ENCODE measurements at places on chromosomes 3 and 15.

DNA sequence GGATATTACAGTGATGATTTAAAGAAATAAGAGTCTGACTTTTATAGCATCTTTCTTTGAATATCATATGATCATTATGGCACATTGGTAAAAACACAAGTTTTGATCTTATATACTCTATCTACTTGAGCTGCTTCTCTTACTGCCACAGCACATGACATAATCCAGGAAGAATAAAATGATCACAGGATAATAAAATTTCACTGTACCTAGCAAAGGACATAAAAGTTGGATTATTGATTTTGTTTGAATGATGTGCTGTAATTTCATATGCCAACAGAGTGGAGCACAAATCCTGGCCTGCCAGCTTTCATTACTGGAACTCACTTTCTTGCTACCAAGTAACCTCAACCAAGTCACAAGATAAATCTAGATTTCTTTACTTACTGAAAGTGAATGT is 162.1 kb upstream of the NANOGP8 start:
- no peaks in the 10 kb centered on the region for H3K36me3 ChIP-seq
- H3K4me1 ChIP-seq, result no peaks in the 10 kb centered on the region
- H3K27me3 ChIP-seq, result no peaks in the 10 kb centered on the region

DNA sequence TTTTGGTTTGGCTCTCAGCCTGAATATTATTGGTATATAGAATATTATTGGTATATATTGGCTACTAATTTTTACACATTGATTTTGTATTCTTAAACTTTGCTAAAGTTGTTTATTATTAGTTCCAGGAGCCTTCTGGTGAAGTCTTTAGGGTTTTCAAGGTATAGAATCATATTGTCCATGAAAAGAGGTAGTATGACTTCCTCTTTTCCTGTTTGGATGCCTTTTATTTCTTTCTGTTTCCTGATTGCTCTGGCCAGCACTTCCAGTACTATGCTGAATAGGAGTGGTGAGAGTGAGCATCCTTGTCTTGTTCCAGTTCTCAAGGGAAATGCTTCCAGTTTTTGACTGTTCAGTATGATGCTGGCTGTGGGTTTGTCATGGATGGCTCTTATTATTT is 107.3 kb upstream of the LIPC start:
- H3K27ac ChIP-seq, result no peak overlapping the region
- H3K4me1 ChIP-seq, result no peaks in the 10 kb centered on the region
- H3K4me3 ChIP-seq, result no peak overlapping the region
- peaks cover 9% of the 10 kb centered on the region for H3K27me3 ChIP-seq

DNA sequence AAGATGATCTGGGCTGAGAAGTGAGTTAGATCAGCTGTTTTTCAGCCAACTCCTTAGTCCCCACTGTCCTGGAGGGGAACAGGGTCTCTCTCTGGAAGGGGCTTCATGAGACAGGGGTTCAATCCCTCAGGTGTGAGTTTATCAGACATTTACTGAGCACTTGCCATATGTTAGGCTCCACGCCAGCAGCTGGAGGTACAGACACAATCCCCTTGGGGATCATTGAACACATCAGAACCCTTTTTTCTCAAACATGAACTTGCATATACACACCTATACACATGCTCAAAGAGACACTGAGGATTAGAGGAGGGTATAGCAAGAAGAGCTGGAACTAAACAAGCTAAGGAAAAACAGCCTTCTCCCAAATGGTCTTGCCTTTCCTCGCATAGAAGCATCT is 5.5 kb upstream of the BMF start:
- no peaks in the 10 kb centered on the region for H3K36me3 ChIP-seq
- H3K27me3 ChIP-seq, result no peaks in the 10 kb centered on the region
- H3K27ac ChIP-seq, result no peak overlapping the region
- DNase-seq, result no peak
- H3K4me3 ChIP-seq, result no peak overlapping the region

DNA sequence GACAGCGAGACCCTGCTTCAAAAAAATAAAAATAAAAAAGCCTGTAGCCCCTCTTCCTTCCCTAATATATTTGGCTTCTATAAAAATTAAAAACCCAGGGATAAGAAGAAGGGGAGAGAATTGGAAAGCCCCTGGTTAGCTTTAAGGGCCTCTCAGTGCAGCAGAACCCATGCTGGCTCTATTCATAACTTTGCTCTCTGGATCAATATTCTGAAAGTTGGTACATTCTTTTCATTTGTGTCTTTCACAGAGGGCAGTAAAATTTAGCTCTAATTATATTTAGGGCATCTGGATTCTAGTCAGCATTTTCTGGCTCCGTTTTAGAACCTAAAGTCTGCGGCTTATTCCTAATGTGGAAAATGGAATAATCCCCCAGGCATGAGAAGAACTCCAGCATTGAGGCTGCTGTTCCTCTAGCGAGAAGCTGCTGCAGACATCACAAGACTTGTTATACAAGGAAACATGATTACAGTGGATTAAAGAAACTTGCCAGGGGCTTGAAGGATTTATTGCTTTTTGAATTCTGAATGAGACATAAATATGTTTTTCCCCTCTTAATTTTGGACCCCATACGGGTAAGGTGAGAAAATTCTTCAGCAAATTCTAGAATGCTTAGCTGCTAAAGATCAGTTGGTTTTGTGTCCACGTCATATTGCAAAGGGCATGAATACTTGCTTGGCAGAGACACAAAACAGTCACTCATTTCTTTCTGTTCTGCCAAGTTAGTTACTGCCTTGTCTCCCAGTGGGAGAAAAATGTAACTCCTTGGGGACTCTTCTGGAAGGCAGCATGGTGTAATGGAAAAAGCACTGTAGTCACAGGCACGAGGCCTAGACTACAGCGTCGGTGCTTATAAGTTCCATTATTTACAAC is 177.7 kb downstream of the VGLL4 start:
- H3K36me3 ChIP-seq, result peaks cover 9% of the 10 kb centered on the region
- no peak for DNase-seq
- H3K27me3 ChIP-seq, result no peaks in the 10 kb centered on the region
- H3K4me1 ChIP-seq, result no peaks in the 10 kb centered on the region
- no peak overlapping the region for H3K4me3 ChIP-seq
- H3K27ac ChIP-seq, result no peak overlapping the region

DNA sequence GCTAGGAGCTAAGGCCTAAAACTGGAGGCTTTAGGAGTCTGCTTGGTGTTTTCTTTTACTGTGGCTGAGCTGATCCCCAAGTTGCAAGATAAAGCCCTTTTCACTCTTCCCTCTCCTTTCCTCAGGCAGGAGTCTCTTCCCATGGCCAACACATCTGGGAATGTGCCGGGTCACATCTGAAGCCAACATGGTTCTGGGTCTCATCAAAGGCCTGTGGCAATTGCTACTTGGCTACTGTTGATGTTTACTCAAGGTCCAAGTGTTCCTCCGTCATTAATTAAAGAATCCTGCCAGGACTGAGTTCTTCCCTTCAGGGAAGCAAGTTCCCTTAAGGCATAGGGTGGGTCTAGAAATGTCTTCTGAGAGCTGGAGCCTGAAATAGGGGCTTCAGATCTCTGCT is 230.2 kb downstream of the GBE1 start:
- no peaks in the 10 kb centered on the region for H3K27me3 ChIP-seq
- H3K27ac ChIP-seq, result no peak overlapping the region
- H3K36me3 ChIP-seq, result peaks cover 64% of the 10 kb centered on the region
- H3K4me3 ChIP-seq, result no peak overlapping the region
